ENCODE measurements at places on chromosomes 1 and 21.

GRCh38 chr1:248521856-248522255, 14.0 kb downstream of the OR2G6 start:
- no peak overlapping the region for H3K27ac ChIP-seq
- no peaks in the 10 kb centered on the region for H3K4me1 ChIP-seq
- no peaks in the 10 kb centered on the region for H3K27me3 ChIP-seq

DNA sequence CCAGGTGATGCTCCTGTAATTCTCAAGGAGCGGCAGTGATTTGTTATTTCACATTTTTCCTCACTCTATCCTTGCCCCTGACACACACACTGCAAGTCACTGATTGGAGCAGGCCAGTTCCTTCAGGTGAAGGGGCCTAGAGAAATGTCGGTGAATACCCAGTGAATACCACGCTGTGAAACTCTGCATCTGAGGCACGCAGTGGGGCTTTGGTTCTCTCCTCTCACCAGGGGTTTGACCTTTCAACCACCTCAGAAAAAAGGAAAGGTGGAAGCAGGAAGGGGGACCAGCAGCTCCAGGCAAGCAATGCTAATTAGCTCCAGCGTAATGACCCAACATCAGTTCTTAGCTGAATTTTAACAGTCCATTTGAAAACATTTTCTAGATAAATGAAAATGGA, 532 bp upstream of the FAM177B start:
- no peaks in the 10 kb centered on the region for H3K4me1 ChIP-seq
- no peak overlapping the region for H3K4me3 ChIP-seq
- no peak overlapping the region for H3K27ac ChIP-seq
- H3K27me3 ChIP-seq = no peaks in the 10 kb centered on the region
- H3K36me3 ChIP-seq = peaks cover 41% of the 10 kb centered on the region

- no peak for DNase-seq
- peaks cover 22% of the 10 kb centered on the region for H3K4me1 ChIP-seq
- no peak overlapping the region for H3K27ac ChIP-seq
- no peaks in the 10 kb centered on the region for H3K36me3 ChIP-seq
- no peak overlapping the region for H3K4me3 ChIP-seq
- no peaks in the 10 kb centered on the region for H3K27me3 ChIP-seq
Measured at GRCh38 chr21:42429856-42430255, 26.2 kb downstream of the UBASH3A start.

- DNase-seq = no peak
- H3K4me1 ChIP-seq = peaks cover 13% of the 10 kb centered on the region
- peaks cover 5% of the 10 kb centered on the region for H3K27me3 ChIP-seq
- H3K27ac ChIP-seq = no peak overlapping the region
Measured at GRCh38 chr1:201172326-201172725, 18.1 kb upstream of the TMEM9 start.

DNA sequence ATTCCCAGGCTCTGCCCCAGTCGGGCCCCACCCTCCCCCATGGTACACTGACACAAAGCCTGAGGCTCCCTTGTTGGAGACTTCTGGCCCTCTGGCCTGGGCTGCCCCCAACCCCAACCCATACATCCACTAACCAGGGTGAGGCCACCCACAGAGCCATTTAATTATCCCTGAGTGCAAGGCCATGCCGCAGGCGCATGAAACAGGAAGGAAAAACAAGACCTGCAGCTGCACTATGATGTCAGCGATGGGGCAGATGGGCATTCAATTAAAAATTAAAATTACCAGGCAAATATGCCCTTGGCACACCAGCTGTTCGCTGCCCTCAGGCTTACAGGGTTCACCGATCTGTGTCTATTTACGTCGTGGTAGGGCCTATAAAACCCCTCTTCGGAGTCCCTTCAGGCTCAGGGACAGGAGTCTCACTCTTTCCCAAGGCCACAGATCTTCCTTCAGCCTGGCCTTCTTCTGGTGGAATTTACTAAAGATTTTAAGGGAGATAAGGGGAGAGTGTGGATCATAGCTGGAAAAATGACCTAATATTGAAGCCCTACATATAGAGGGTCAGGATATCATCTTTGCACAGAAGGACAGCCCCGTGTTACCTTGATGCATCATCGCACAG, 29.6 kb upstream of the RGS16 start:
- no peak for DNase-seq
- H3K4me3 ChIP-seq = no peak overlapping the region
- no peaks in the 10 kb centered on the region for H3K36me3 ChIP-seq

DNA sequence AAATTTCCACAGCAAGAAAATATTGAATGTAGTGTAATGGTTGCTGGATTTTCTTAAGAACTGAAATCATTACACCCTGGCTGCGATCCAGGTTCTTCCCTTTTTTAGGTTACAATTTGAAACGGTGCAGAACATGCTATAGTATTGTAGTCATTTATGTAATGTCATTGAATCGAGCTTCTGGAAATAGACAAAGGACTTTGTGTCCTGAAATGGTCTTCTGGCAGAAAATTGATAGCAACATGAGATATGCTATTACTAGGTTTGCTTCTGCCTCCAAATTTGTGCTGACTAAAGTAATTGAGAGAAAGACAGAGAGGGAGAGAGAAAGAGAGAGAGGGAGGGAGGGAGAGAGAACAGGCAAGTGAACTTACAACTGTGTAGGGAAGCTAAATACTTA, 146.2 kb upstream of the NFIA start:
- no peaks in the 10 kb centered on the region for H3K27me3 ChIP-seq
- no peaks in the 10 kb centered on the region for H3K36me3 ChIP-seq
- H3K27ac ChIP-seq = no peak overlapping the region
- H3K4me3 ChIP-seq = no peak overlapping the region

DNA sequence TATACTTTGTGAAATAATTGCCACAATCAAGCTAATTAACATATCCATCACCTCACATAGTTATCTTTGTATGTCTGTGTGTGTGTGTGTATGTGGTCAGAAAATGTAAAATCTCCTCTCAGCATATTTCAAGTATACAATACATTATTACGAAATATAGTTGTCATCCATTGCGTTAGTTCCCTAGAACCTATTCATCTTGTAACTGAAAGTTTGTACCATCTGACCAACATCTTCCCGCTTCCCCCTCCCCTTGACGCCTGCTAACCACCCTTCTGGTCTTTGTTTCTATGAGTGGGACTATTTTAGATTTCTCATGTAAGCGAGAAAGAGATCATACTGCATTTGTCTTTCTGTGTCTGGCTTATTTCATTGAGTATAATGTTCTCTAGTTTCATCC, 455.3 kb downstream of the KCNT2 start:
- no peaks in the 10 kb centered on the region for H3K27me3 ChIP-seq
- no peak overlapping the region for H3K4me3 ChIP-seq
- H3K27ac ChIP-seq = no peak overlapping the region
- DNase-seq = no peak
- no peaks in the 10 kb centered on the region for H3K36me3 ChIP-seq

GRCh38 chr1:23530087-23530746, 816 bp downstream of the E2F2 start:
- no peak overlapping the region for H3K27ac ChIP-seq
- H3K4me3 ChIP-seq = peak overlapping the region; percentile 63
- DNase-seq = no peak
- H3K36me3 ChIP-seq = no peaks in the 10 kb centered on the region
- no peaks in the 10 kb centered on the region for H3K27me3 ChIP-seq

DNA sequence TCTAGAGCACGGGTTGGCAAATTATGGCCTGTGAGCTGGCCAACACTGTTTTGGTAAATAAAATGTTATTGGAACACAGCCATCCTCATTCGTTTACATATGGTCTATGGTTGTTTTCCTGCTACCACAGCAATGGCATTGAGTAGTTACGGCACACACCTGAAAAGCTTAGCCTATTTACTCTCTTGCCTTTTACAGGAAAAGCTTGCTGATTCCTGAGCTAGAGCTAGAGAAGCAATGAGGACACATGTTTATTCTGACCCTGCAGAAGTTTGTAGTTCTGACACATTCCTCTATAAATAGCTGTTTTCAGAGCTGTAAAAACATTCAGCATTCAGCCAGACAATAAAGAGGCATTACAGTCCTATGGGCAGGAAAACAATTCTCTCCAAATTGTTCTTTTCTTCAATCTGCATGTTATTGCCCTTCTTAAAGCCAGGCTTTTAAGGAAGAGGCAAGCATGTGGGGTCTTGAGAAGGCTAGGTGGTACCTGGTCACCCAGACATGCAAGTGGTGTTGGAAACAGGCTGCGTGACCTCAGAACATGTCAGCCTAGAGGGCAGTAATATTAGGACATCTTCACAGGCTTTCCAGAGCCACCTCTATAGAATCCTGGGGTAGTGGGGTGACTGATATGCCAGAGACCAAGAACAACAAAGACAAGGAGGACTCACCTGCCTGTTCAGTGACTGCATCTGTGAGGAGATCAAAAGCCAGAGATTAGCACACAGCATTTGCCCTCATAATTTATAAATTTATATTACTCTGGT, 1.6 kb downstream of the FCRL2 start:
- no peak overlapping the region for H3K4me3 ChIP-seq
- peaks cover 47% of the 10 kb centered on the region for H3K4me1 ChIP-seq
- DNase-seq = no peak
- no peaks in the 10 kb centered on the region for H3K27me3 ChIP-seq

DNA sequence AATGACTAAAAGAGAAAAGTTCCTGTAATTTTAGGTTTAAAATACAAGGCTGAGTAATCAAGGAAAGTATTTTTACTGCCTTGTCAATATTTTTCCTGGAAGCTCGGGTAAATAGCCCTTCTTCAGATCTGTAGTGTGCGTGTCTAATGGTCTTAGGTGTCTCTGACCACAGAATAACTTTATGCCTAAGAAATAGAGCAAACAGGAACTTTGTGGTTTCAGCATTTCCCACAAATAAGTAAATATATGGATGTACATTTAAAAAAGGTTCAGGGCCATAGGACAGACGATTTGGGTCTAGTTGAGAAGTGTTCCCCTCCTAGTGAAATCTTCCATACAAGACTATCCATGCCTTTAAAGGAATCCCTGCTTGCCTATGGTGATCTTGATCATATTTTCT, 107.0 kb downstream of the ZC3H11B start:
- no peak for DNase-seq
- no peaks in the 10 kb centered on the region for H3K4me1 ChIP-seq
- H3K4me3 ChIP-seq = no peak overlapping the region
- H3K27me3 ChIP-seq = no peaks in the 10 kb centered on the region

DNA sequence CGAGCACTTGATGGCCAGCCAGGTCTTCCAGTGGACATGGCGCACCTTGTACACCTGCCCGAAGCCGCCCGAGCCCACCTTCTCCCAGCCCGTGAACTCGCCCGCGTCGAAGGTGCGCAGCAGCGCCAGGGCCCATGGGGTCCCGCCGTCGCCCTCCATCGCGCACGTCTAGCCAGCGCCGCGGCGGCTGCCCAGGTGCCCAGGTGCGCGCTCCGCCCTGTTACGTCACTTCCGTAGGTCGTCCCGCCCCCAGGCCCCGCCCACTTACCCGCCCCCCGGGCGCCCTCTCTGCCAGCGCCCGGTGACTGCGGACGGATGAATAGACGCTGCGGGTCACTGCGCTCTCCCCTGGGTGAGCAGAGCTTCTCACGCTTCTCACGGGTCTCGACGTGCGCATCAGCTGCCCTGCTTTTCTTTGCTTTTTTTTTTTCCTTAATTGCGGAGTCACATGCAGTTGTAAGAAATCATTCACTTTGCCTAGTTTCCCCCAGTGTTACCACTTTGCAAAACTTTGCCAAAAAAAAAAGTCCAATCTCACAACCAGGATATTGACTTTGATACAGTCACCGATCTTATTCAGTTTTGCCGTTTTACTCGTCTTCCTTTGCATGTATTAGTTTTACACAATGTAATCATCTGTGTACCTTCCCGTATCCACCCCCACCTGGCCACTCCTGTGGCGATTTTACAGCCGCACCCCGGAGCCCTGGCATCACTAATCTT, at the start of gene RIPK4:
TSS of gene RIPK4 (minus strand) at position 170 of the 723 bp plus-strand sequence. CDS start at position 159, 11 bp downstream.
- H3K27ac ChIP-seq = no peak within 1 kb of the TSS
- H3K4me3 ChIP-seq = peak within 1 kb of the TSS; percentile 43
- no peak for DNase-seq
- H3K36me3 ChIP-seq = no peaks in the 10 kb centered on the region
- H3K4me1 ChIP-seq = peaks cover 31% of the 10 kb centered on the region
- peaks cover 100% of the 10 kb centered on the region for H3K27me3 ChIP-seq

DNA sequence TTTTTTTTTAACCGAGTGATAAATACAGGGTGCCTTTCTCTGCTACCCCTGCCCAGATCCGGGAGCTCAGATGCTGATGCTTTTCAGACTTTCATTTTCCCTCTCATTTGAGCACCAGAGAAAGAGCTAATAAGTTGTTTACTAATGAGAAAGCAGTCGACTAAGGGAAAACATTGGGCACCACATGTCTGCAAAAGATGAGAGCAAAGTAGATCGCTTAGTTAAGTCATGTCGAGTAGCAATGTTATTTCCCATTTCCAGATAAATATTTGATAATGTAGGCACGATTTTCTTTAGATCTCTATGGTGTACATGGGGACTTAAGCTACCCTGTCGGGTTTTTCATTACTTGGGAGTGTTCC, 1.2 kb downstream of the PKN2 start:
- H3K27me3 ChIP-seq = no peaks in the 10 kb centered on the region
- peaks cover 18% of the 10 kb centered on the region for H3K4me1 ChIP-seq
- peak overlapping the region; percentile 100 for H3K4me3 ChIP-seq
- H3K36me3 ChIP-seq = no peaks in the 10 kb centered on the region

DNA sequence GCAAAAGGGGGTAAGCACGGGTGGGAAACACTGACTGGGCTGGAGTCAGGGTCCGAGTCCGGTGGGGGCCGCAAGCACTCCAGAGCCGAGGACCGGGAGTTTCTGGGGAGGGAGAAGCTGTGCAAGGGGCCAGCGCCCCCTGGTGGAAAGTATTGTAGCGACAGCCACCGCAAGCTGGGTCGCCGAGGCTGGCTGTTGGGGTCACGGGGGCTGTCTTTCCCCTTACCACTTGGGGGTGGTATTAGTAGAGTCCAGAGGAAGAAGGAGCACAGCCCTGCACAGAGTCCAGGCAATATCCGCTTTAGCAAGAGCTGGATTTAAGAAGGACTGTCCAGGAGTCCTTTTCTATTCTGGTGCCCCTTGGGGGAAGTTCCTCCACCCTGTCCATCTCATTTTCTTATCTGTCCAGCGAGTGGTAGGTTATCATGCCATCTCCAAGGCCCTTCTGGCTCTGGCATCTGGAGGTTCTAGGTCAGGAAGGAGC, 17.9 kb upstream of the ETV3 start:
- no peak overlapping the region for H3K4me3 ChIP-seq
- H3K36me3 ChIP-seq = no peaks in the 10 kb centered on the region
- H3K27ac ChIP-seq = no peak overlapping the region
- H3K4me1 ChIP-seq = no peaks in the 10 kb centered on the region
- DNase-seq = peak; percentile 70

GRCh38 chr1:9362488-9362887, 69.8 kb downstream of the SPSB1 start:
- H3K27ac ChIP-seq = no peak overlapping the region
- H3K4me1 ChIP-seq = peaks cover 14% of the 10 kb centered on the region
- H3K27me3 ChIP-seq = no peaks in the 10 kb centered on the region
- peak overlapping the region; percentile 35 for H3K4me3 ChIP-seq
- peak; percentile 51 for DNase-seq
- H3K36me3 ChIP-seq = no peaks in the 10 kb centered on the region

DNA sequence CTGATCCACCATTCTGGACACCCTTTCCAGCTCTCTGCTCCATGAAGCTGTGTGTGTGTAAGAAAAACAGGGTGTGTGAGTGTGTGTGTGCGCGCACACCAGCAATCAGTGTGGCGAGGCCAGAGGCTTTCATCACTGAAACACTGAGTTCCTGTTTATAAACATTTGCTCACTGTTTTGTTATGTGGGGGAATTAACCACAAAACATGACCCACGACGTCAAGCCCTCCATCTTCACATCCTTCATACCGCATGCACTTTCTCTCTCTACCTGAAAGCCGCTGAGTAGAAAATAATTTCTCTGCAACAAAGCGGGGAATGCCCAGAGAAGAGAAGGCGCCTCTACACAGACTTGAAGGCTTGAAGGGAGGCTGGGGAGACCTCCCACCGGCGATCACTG, 148.9 kb upstream of the IRF2BP2 start:
- H3K36me3 ChIP-seq = no peaks in the 10 kb centered on the region
- peaks cover 6% of the 10 kb centered on the region for H3K4me1 ChIP-seq
- H3K27ac ChIP-seq = no peak overlapping the region
- DNase-seq = peak; percentile 55

Measured in common myeloid progenitor, CD34-positive (primary cell).